Cerebellar nuclear complex (tissue), 1 donor: ENCODE measurements at places on chromosomes 4 and X.

DNA sequence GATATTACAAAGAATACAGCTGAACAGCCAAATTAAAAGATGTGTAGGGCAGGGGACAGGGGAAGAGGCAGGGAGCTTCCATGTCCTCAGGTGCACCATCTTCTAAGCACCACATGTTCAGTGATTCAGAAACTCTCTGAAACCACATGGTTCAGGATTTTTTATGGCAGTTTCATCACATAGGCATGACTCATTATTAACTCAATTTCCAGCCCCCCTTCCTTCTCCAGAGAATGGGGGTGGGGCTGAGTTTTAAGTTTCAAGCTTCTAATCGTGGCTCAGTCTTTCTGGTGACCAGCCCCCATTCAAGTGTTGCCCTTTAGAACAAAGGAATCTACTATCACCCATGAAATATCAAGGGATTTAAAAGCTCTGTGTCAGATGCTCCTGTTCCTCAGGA lies 317.8 kb upstream of the GALNT7 start:
- no peak for DNase-seq

GRCh38 chr4:29711226-29711625 lies 1008.9 kb upstream of the PCDH7 start:
- DNase-seq = no peak

DNA sequence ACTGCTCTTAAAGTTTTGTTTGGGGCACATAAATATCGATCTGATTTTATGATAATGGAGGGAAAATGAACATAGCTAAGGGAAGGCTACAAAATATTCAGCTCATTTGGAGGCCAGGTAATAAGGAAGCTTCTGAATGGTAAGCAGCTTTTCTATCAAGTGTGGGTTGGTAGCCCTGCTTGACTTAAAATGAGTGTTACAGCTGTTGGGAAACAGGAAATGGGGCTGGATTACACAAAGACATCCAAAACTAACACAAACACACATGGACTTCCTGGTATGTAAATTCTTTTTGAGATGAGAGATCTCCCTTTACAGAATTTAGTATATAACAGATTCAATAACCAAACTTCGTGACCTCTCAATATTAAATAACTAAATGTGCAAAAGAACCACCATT lies 58.0 kb downstream of the FGF16 start:
- no peak for DNase-seq

- DNase-seq = no peak
These were observed 260.5 kb downstream of the IQCM start for GRCh38 chr4:149555146-149555545.

DNA sequence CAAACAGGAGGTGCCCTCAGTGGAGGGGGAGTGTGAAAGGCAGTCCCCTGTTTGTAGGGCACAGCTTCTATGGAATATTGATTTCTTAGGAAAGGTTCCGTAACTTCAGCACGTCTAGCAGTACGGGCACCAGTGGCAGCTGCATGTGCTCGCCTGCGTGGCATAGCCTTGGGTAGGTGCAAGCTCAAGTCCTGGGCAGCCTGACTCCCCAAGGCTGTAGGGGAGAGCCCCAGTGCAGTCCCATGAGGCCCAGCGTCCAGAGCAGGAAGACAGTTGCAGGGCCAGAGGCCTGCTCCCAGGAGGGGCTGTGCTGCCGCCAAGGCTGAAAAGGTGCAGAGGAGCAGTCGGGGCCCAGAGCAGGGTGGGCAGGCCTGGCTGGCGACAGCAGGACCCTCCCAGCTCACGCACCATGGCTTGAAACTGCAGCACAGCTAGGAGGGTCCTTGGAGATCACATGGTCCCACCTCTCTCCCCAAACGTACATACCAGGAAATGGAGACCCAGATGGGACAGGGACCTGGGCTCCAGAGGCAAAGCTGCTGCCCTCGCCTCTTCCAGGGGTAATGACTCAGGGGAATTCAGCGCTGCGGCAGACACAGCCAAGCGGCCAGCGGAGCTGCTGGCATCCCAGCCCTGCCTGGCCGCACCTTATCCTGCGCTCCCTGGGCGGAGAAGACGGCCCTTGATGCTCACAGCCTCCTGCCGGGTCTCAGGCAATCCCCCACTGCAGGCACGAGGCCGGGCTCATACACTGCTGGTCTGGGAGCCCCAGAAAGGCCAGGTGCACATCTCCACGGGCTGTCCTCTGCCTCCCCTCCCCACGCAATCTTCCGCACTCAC lies 6.0 kb upstream of the DUSP9 start:
- DNase-seq = no peak

- DNase-seq = no peak
These were observed 387.7 kb upstream of the TEX13C start for GRCh38 chrX:124931958-124932357.

GRCh38 chr4:10877076-10877475 lies 192.5 kb upstream of the CLNK start:
- no peak for DNase-seq

- no peak for DNase-seq
These were observed 33.8 kb upstream of the ARMCX2 start for GRCh38 chrX:101693476-101693875.

GRCh38 chrX:144327495-144327894 lies 443.6 kb downstream of the UBE2NL start:
- no peak for DNase-seq

- DNase-seq = no peak
These were observed 260.6 kb upstream of the BOD1L1 start for GRCh38 chr4:13888112-13888511.

DNA sequence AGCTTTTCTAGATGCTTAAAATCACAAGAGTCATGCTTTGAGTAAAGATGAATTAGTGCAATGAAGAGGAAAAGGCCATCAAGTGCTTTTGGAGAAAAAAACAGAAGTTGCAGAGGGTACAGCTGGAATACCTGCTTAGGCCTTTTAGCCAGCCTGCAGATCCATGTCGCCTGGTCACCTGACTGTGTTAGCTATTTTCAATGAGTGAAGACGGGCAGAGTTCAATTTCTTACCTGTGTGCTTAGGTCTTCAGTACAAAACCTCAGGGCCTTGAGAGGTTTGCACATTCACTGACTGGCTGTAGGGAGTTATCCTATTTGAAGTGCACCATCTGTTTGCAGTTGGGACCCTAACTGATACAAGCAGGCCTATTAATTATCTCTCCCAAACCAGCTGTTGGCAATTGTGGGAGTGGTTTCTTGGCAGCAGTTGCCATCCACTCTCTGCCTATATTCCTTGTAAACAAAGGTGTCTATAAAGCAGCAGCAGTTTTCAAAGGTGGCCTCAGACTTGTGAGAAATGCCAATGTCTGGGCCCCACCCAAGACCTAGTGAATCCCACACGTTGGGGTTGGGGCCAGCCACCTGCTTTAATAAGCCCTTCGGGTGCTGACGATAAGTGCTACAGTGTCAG lies 16.3 kb upstream of the FAT1 start:
- no peak for DNase-seq

- no peak for DNase-seq
These were observed 672.5 kb upstream of the KLHL4 start for GRCh38 chrX:86845101-86845500.

DNA sequence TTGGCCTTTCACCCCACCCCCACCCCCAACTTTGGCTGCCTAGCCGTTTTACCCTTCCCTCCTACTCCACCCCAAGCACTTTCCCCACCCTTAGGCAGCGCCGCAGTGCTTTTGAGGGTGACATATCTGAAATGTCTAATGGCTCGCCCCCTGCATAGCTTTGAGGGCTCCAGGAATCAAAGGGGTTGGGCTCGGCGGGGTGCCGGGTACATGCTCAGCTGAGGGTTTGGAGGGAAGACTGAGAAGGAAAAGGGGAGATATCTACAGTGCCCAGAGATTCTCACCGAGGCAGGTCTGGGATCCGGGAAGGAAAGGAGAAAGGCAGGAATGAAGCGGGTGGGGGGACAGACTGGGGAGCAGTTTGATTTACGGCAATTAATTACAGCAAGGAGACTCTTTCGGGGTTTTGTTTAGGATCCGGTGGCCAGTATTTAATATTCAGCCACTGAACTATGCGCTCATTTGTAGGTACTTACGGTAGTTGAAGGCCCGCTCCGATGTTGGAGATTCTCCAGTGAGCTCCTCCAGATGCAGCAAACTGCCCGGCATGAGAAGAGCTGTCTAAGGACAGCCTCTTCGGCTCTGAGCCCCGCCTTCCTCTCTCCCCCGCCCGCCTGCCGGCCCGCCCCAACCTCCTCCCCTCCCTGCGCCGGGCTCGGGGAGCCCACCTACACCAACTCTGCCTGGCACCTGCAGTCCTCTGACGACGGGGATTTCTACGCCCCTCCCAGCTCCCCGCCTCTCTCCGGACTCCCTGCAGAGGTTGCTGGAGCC lies at the start of gene IGSF1:
TSS of gene IGSF1 (minus strand) at position 569 of the 774 bp plus-strand sequence. CDS start 2,632 bp downstream, outside the sequence.
- DNase-seq = no peak

DNA sequence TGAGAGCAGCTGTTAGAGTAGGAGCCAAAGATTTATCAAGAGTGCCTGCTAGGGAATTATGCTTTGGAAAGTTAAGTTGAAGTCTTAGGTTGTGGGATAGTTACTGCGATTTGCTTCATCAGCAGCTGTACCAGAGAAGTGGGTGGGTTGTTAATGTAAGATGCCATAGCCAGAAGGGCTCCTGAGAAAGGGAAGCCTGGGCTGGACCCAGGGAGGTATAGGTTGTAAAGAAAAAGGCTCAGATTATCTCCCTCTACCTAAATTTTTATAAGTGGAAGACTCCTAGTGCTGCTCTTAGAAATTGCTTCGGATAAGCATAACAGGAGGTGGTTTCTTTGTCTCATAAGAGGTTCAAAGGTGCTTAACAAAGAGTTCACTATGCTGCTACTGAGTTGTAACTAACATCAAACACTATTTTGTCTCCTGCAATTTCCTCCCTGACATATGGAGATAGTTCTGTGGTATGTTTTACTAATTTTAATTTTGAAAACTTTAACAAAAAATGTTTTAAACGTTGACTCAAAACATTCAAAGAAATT lies 356.9 kb downstream of the DTHD1 start:
- no peak for DNase-seq

DNA sequence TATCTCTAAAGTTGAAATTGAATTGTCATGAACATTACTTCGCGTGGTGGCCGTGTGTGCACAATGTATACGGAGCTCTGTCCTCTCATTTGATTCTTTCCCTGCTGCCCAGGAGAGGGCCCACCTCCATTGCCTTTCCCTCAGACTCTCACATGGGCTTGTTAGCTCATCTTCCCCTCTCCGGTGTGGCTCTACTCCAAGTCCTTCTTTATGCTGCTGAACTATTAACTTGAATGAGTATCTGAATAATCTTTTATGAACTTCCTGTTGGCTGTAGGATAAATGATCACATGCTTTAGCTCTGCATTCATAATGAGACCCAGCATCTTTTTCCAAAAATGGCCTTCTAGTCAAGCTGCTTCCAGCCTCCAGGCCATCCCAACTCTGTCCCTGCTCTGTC lies 68.8 kb upstream of the CLNK start:
- DNase-seq = no peak

GRCh38 chr4:143390764-143391163 lies 54.1 kb downstream of the GAB1 start:
- DNase-seq = no peak

- DNase-seq = no peak
These were observed 2.7 kb upstream of the BMX start for GRCh38 chrX:15497865-15498264.

GRCh38 chr4:102445213-102445612 lies 55.9 kb upstream of the NFKB1 start:
- DNase-seq = no peak

DNA sequence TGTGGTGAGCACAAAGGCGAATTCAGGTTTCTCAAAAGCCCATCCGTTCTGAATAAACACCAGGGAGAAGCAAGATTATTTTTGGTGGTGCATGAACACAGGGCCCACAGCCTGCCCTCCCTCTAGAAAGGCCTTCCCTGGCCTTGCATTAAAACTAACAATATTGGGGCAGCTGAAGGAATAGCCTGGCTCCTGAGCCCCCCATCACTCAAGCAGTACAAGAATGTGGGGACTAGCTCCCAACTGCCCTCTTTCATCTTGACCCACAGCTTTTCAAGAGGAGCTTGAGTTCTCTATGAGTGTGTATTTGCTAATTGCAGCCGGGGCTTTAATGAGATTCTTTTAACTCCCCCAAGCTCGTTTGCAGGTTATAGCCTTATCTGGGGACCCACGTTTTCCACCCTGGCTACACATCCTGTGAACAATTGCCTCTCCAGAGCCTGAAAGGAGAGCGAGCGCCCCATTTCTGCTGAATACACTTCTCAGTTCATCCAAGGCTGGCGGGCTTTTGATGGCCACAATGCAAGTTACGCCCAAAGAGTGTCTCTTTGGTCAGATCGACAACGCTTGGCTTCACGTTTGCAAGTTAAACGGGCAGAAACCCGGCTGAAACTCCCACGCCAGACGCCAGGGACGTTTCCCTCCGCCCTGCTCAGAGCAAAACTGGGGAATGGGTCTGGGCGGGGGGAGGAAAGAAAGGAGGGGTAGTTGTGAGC lies 4.7 kb upstream of the GSX2 start:
- no peak for DNase-seq

DNA sequence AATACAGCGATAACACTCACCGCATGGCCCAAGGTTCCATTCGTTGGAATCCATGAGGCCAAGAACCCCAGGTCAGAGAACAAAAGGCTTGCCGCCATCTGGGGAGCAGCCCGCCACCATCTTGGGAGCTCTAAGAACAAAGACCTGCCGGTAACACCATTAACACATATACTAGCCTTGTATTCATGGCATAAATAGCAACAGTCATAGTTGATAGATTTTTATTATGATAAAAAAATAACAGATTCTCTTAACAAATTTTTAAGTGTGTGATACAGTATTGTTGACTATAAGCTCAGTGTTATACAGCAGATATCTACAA lies 309.4 kb downstream of the GLUD2 start:
- no peak for DNase-seq

- DNase-seq = no peak
These were observed 45.6 kb downstream of the GLUD2 start for GRCh38 chrX:121093011-121093410.

DNA sequence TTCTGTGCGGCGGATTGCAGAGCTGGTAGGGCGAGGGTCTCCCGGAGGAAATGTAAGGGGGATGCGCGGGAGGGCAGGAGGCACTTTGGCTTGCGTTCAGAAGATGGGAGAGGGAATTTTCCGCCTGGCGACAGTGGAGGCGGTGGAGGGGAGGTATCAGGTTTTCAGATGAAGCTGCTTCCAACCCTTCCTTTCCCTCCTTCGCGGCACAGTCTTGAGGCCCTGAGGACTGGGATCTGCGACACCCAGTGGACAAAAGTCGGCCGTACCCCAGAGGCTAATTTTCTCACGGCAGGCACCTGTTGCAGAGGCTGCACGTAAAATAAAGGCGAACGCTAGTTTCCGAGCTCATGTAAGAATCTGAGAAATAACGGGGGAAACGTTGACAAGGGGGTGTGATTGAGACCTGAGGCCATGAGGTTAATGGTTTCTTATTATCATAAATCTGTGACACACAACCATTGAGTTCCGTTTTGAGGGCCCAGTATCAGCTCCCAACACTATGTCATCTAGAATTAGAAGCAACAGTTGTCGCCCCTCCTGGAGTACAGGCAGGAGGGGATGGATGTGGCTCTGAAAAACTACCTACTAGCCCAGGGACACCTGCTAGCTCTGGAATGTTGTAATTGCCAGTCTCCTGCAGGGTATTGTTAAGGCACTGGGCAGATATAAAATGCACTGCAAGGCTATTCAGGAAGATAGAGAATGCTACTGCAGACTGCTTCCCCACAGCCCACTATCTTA lies 1.1 kb downstream of the ZCCHC18 start:
- no peak for DNase-seq
